Astrocyte (in vitro differentiated cells and primary cell): ENCODE measurements at places on chromosomes 5 and 9. TPM values are rescaled to one million over a fixed set of nuclear protein-coding genes. Genes with fewer than 3 reads are reported as not detected.

The PCDHA13 gene
- 1.2 and 1.7 TPM in 2 replicates for total RNA-seq

The GRAMD2B gene
- 29.1 and 34.4 TPM in 2 replicates for total RNA-seq

The BAAT gene
- total RNA-seq, result 8.9 and 9.5 TPM in 2 replicates

The IZUMO3 gene
- not detected in 2 replicates for total RNA-seq

The ZSWIM6 gene
- total RNA-seq, result 33.8 and 40.1 TPM in 2 replicates

The ACSL6 gene
- 0.07 TPM in 1 of 2 replicates, not detected in the other for total RNA-seq

The THBS4 gene
- total RNA-seq, result 0.55 and 1.1 TPM in 2 replicates

- DNase-seq, result no peak
- no peaks in the 10 kb centered on the region for H3K4me1 ChIP-seq
- H3K27me3 ChIP-seq, result no peaks in the 10 kb centered on the region
- H3K4me3 ChIP-seq, result no peak overlapping the region
- H3K36me3 ChIP-seq, result no peaks in the 10 kb centered on the region
- no peak overlapping the region for H3K27ac ChIP-seq
Observed at GRCh38 chr5:2271316-2271715, 388.6 kb upstream of the IRX4 start.

DNA sequence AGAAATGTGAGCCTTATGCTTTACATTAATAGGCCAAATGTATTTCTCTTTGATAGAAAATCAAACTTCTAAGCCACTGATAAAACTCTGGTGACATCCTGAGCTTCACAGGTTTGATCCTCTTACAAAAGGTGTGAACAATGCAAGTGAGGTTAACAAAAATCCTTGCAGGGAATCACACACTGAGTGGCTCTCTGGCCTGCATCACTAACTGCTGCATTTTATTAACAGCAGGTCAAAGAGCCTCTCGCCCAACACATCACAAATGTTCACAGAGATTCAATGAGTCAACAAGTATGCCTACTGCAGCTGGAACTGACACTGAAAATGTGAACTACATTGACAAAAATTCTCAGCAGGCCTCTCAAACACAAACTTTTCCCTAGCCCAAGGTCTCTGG lies 122.3 kb downstream of the SEMA5A start:
- H3K4me3 ChIP-seq, result no peak overlapping the region
- peaks cover 2% of the 10 kb centered on the region for H3K4me1 ChIP-seq
- no peaks in the 10 kb centered on the region for H3K27me3 ChIP-seq
- DNase-seq, result peak; percentile 6

DNA sequence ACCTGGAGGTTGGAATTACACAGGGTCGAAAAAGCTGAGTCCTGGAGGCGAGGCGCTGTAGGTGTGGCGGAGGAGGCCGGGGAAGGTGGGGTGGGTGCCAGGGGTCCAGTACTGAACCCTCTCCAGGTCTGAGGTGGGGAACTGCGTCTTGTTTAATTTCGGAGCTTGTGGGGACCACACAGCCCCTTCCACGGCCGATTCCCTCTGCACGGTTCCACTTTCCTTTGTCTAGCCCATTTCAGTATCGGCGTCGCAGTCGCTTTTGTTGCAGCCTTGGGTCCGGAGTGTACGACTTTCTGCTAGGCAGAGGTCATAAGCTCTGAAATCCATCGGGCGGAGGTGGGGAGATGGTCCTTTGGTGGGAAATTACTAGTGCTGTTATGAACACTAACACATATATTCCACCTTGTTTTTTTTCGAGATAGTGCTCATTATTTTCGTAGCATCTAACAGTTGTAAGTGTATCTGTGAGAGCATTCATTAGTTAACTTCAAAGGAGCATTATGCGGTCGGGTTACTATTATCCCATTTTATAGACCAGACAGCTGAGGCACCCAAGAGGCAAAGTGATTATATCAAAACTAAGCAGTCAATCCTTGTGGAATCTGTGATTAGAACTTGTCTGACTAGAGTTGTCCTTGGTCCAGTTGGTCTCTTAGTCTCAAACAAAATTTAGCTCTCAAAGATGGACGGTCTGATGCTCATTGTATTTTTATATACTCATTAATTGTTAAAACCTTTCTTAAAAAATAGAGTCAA lies 737 bp downstream of the RNF180 start:
- no peak for DNase-seq
- H3K27me3 ChIP-seq, result no peaks in the 10 kb centered on the region
- peak overlapping the region; percentile 70 for H3K4me3 ChIP-seq
- H3K36me3 ChIP-seq, result no peaks in the 10 kb centered on the region
- no peak overlapping the region for H3K27ac ChIP-seq
- peaks cover 6% of the 10 kb centered on the region for H3K4me1 ChIP-seq

DNA sequence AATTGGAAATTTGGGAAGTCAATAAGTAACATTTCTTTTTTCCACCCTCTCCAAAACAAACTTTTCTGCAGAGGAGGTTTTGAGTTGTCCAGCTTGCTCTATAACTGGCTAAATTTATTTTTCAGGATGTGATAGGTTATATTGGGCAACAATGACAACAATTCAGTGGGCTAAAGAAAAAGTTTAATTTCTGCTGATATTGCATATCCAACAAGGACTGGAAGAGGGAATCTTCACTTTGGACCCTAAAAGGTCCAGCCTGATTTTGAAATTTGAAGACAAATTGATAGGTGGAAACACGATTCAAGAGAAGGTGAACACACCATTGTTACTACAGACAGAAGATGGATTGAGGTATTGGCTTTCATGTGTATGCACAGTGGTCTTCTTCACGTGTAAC lies 393.1 kb downstream of the BRINP1 start:
- H3K27ac ChIP-seq, result no peak overlapping the region
- no peaks in the 10 kb centered on the region for H3K4me1 ChIP-seq
- H3K4me3 ChIP-seq, result no peak overlapping the region
- no peak for DNase-seq
- H3K27me3 ChIP-seq, result no peaks in the 10 kb centered on the region

DNA sequence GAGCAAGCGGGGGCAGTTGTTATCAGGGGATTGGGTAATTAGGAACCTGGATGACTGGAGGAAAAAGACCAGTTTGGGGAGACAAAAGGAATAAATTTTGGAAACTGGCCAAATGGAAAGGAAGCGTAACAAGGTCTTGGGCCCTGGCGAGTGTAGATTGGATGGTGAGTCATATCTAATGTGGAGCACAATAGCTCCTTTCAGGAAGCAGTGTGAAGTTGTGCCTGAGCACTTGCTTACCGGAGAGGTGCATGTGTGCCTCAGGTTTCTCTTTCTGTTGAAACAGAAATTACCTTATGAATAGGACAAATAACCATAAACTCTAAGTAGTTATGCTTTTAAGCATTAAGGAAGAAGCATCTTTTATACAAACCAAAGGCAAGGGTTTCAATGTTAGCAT lies 176.4 kb downstream of the KIF4B start:
- H3K27me3 ChIP-seq, result no peaks in the 10 kb centered on the region
- no peak for DNase-seq
- H3K4me1 ChIP-seq, result no peaks in the 10 kb centered on the region
- H3K4me3 ChIP-seq, result no peak overlapping the region
- no peak overlapping the region for H3K27ac ChIP-seq

- no peak overlapping the region for H3K27ac ChIP-seq
- no peak overlapping the region for H3K4me3 ChIP-seq
- DNase-seq, result peak; percentile 86
- no peaks in the 10 kb centered on the region for H3K27me3 ChIP-seq
- H3K4me1 ChIP-seq, result peaks cover 11% of the 10 kb centered on the region
Observed at GRCh38 chr9:6955251-6955921, 197.6 kb downstream of the KDM4C start.

- H3K4me1 ChIP-seq, result no peaks in the 10 kb centered on the region
- H3K4me3 ChIP-seq, result no peak overlapping the region
- no peak overlapping the region for H3K27ac ChIP-seq
- no peaks in the 10 kb centered on the region for H3K27me3 ChIP-seq
Observed at GRCh38 chr5:169778622-169779596, 141.8 kb downstream of the DOCK2 start.

DNA sequence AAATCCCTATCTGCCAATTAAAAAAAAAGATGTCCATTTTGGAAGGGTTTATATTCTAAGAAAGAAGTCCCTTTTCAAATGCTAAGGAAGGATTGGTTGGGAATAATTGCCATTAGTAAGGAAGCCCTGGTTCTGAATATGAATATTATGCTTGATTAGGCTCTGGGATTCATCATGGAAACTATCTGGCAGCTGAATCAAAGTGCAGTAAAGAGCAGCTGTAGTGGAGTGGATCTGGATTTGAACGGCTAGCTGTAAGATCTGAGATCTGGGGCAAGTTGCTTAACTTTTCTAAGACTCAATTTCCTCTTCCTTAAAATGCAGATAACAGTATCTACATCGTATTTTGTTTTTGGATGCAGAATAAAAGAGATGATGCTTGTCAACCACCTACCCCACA lies 10.5 kb downstream of the IL12B start:
- no peaks in the 10 kb centered on the region for H3K27me3 ChIP-seq
- no peak overlapping the region for H3K4me3 ChIP-seq
- DNase-seq, result no peak
- H3K4me1 ChIP-seq, result peaks cover under 1% of the 10 kb centered on the region
- H3K36me3 ChIP-seq, result no peaks in the 10 kb centered on the region
- H3K27ac ChIP-seq, result no peak overlapping the region

DNA sequence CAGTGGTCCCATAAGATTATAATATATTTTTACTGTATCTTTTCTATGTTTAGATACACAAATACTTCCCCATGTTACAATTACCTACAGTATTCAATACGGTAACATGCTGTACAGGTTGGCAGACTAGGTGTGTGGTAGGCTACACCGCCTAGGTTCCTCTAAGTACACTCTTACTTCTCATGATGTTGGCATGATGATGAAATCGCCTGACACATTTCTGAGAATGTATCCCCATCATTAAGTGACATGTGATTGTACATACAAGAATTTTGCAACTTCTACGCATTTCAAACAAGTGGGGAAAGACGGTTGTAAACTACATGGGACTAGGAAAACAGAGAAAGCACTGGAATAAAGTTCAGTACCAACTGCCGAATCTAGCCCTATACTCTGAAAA lies 53.3 kb downstream of the SETX start:
- no peak overlapping the region for H3K27ac ChIP-seq
- H3K4me3 ChIP-seq, result no peak overlapping the region
- peaks cover 52% of the 10 kb centered on the region for H3K36me3 ChIP-seq
- H3K27me3 ChIP-seq, result no peaks in the 10 kb centered on the region
- no peaks in the 10 kb centered on the region for H3K4me1 ChIP-seq

GRCh38 chr9:70114898-70115297 lies 71.2 kb downstream of the MAMDC2 start:
- no peaks in the 10 kb centered on the region for H3K27me3 ChIP-seq
- H3K4me1 ChIP-seq, result peaks cover 47% of the 10 kb centered on the region
- no peak overlapping the region for H3K27ac ChIP-seq

DNA sequence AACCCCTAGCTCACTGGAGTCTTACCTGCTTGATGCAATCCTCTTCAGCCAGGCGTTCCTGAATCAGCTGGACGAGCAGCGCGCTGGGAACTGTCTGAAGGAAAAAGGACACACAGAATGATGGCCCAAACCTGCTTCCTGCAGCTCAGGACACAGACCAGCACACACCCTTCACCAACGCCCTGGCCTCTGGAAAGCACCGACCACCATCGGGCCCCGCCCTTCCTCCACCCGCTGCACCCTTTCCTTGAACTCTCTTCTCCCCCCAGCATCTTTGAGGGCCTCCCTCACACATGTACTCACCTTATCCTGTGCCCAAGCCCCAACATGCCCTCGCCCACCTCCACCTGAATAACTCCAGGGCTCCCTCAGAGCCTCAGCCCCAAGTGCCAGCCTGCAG lies 23.3 kb downstream of the AK8 start:
- no peak overlapping the region for H3K4me3 ChIP-seq
- no peaks in the 10 kb centered on the region for H3K36me3 ChIP-seq
- DNase-seq, result no peak
- H3K27me3 ChIP-seq, result peaks cover 2% of the 10 kb centered on the region
- peaks cover 4% of the 10 kb centered on the region for H3K4me1 ChIP-seq

DNA sequence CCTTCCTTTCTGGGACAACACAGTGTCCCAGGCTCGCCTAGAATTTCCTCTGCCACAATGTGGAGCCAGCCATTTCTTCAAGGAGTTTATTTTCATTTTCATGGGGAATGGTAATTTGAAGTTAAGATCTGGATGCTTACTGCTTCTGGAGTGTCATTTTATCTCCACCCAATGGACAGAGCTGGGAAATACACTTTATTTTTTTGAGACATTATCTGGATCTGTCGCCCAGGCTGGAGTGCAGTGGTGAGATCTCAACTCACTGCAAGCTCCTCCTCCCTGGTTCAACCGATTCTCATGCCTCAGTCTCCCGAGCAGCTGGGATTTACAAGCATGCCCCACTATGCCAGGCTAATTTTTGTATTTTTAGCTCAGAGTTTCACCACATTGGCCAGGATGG lies 12.7 kb upstream of the THG1L start:
- H3K27me3 ChIP-seq, result no peaks in the 10 kb centered on the region
- DNase-seq, result peak; percentile 53
- H3K36me3 ChIP-seq, result no peaks in the 10 kb centered on the region
- H3K27ac ChIP-seq, result peak overlapping the region; percentile 47
- no peak overlapping the region for H3K4me3 ChIP-seq
- H3K4me1 ChIP-seq, result peaks cover 20% of the 10 kb centered on the region

- no peaks in the 10 kb centered on the region for H3K36me3 ChIP-seq
- no peak overlapping the region for H3K4me3 ChIP-seq
- no peak overlapping the region for H3K27ac ChIP-seq
- no peak for DNase-seq
Observed at GRCh38 chr5:122749886-122750285, 25.0 kb upstream of the SNX2 start.

- H3K4me3 ChIP-seq, result no peak overlapping the region
- H3K4me1 ChIP-seq, result peaks cover 30% of the 10 kb centered on the region
- H3K27ac ChIP-seq, result peak overlapping the region; percentile 85
- peak; percentile 97 for DNase-seq
Observed at GRCh38 chr9:77449240-77450084, 198.7 kb downstream of the GNA14 start.

DNA sequence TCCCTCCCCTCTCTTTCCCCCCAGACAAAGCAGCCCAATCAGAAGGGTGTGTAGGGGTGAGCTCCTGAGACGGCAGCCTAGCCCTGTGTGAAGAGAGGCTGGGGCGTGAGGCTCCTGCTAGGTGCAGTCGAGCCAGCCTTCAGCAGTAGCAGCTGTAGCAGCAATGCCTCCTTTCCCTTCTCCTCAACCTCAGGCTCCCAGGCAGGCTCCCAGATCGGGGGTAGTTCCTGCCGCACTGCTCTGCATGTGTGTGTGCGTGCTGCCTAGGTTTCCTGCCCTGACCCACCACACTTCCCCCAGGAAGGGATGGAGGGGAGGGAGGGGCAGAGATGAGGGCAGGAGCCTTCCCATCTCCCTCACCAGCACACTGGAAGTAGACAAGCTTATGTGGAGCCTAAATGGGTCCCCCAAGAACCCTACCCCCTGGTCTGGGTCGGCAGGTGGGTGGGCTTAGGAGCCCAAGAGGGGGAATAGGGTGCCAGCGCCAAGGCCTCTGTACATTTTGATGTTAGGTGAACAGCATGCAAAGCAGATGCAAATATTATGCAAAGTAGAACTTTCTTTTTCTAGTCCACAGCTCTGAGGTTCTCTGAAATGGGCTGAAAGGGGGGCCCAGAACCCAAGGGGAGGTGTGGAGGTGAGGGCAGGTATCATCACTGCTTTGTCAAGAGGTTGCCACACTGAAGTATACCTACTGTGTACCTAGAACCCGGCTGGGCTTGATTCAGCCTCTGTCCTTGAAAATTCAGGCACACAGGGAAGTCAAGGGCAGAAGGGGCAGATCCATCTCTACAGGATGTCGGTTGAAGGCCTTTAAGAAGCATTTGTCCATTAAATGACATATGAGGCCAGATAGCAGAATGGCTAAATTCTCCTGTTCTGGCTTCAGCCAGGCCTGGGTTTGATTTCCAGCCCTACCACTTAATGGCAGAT lies 57.8 kb downstream of the CXXC5 start:
- no peak for DNase-seq
- H3K36me3 ChIP-seq, result no peaks in the 10 kb centered on the region
- peaks cover 26% of the 10 kb centered on the region for H3K4me1 ChIP-seq
- no peak overlapping the region for H3K27ac ChIP-seq
